Activated CD4-positive, CD25-positive, alpha-beta regulatory T cell treated with anti-CD3 and anti-CD28 coated beads, Interleukin-2, amount 50 U/mL, for 16 hours (primary cell): ENCODE measurements at places on chromosomes 11 and 22.

DNA sequence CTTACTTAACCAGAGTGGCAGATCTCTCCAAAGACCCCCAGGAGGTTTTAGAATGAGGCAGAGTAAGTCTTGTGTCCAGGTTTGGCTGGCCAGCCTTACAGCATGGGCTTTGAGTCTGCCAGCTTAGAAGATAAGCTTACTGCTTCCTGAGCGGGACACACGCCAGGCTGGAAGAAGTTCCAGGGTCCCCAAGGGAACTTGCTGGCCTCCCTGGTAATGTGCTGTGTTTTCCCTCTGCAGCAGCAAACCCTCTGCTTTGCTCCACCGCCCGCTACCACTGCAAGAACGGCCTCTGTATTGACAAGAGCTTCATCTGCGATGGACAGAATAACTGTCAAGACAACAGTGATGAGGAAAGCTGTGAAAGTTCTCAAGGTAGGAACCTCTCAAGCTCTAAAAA, 154.2 kb downstream of the LDLRAD3 start:
- no peak for DNase-seq

DNA sequence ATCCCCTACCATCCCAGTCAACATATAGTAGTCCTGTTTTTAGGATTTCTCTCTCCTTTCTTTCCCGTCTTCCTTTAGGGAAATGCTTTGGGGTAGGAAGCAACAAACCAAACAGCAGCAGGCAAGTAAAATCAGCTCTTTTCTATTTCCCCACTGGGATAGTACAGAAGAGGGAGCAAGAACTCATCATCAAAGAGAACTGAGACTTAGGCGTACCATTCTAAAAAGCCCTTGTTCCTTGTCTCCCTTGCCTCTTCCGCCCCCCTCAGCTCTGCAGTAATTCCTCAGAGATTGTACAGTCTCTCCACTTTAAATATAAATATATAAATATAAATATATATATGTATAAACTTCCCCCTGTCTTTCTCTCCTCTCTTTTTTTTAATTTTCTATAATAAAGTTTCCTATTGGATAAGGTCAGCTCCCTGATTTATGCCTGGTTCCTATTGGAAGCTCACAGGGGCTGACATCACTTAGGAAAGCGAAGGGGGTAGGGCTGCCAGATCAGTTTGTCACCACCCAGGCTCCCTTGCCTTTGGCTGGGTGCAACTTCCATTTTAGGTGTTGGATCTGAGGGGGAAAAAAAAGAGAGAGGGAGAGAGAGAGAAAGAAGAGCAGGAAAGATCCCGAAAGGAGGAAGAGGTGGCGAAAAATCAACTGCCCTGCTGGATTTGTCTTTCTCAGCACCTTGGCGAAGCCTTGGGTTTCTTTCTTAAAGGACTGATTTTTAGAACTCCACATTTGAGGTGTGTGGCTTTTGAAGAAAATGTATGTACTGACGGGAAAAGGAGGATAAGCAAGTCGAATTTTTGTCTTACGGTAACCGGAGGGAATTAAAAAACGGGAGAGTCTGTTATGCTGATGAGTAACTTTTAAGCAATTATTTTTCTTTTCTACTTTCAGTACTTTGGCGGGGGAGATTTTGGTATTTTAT, at the start of gene CTNND1:
Gene CTNND1 (plus strand): TSS at position 502 of the 934 bp plus-strand sequence. CDS start 29,677 bp downstream, outside the sequence.
- DNase-seq: no peak

DNA sequence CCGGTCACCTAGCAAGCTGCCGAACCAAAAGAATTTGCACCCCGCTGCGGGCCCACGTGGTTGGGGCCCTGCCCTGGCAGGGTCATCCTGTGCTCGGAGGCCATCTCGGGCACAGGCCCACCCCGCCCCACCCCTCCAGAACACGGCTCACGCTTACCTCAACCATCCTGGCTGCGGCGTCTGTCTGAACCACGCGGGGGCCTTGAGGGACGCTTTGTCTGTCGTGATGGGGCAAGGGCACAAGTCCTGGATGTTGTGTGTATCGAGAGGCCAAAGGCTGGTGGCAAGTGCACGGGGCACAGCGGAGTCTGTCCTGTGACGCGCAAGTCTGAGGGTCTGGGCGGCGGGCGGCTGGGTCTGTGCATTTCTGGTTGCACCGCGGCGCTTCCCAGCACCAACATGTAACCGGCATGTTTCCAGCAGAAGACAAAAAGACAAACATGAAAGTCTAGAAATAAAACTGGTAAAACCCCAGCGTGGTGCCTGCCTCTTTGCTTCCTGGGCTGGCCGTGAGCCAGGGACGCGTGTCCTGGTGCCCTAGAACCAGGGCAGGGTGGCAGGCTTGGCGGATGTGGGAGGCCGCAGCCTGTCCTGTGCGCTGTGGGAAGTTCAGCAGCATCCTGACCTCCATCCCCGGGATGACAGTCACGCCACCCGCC, 13.2 kb downstream of the CCND1 start:
- no peak for DNase-seq

- no peak for DNase-seq
Observed at GRCh38 chr22:48239461-48240147, 1477.2 kb downstream of the TBC1D22A start.

DNA sequence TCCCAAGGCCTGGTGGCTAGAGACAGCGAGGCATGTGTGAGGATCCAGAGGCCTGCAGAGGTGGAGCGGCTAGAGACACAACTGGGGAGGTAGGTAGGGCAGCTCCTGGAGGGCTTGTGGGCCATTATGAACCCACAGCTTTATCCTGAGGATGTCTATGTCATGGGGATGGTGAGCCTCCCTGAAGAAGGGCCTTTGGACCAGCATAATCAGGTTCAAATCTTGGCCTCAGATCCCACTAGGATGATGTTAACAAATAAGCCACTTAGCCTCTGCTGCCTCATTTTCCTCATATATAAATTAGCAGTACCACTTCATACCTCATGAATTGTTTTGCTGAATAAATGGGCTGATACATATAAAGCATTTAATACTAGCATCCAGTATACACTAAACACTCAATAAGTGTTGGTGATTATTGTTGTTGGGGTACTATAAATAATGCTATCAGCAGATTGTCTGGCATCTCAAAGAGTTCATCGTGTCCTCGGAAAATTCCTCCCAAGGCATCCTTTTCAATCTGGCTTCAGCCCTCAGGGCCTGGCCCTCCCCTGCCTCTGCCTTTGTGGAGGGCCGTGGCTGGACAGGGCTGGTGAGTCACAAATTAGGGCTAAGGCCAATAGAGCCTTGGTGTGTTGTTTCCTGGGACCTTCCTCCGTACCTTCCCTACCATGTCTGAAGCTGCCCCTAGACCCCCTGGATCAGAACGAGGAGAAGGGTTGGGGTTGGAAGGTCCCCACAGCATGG, 30.9 kb upstream of the LRRC32 start:
- DNase-seq: no peak

GRCh38 chr11:19687392-19687791, 25.2 kb upstream of the NAV2 start:
- no peak for DNase-seq

- DNase-seq: no peak
Observed at GRCh38 chr11:111707039-111707690, 59.0 kb downstream of the PPP2R1B start.

- no peak for DNase-seq
Observed at GRCh38 chr11:15754221-15754620, 602.1 kb downstream of the SOX6 start.

DNA sequence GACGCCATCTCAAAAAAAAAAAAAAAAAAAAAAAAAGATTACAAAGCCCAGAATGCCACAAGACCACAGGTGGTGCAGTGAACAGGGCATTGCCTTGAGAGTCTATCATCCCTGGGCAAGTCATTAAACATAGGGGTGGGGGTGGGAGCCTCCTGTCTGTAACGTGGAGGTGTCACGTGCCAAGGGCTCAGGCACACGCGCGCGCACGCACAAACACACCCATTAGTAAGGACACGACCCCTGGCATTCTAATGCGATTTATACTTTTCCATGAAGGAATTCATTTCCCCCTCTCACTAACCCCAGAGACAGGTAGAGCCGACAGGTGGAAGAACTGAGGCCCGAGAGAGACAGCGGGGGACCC, 5.8 kb upstream of the GCAT start:
- DNase-seq: no peak

DNA sequence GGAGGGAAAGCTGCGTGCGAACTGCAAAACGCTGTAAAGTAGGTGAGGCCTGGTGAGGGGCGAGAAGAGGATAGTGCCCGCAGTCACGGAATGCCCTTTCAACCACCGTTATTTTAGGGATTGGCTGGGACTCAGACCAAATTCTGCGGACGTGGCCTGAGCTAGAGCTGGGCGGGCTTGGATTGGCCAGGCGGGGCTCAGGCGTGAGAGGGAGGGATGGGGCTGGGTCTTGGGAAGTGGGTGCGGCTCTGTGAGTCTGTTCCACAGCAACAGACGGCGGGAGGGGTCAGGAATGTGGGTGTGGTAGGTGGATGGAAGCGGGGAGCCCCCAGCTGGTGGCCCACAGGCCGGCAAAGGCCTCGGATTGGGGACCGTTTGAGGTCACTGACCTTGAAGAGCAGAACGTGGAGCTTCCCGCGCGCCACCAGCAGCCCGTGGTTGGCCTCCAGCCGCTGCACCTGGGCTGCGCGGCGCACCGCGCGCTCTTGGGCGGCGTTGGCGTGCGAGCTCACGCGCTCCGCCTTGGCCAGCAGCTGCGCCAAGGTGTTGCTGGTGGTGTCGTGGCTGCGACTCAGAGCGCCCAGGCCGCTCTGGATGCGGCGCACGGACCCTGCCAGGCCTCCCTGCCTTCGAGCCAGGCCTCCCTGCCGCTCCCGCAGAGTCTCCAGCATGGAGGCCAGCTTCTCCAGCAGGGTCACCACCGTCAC, 444 bp downstream of the CAVIN3 start:
- no peak for DNase-seq

DNA sequence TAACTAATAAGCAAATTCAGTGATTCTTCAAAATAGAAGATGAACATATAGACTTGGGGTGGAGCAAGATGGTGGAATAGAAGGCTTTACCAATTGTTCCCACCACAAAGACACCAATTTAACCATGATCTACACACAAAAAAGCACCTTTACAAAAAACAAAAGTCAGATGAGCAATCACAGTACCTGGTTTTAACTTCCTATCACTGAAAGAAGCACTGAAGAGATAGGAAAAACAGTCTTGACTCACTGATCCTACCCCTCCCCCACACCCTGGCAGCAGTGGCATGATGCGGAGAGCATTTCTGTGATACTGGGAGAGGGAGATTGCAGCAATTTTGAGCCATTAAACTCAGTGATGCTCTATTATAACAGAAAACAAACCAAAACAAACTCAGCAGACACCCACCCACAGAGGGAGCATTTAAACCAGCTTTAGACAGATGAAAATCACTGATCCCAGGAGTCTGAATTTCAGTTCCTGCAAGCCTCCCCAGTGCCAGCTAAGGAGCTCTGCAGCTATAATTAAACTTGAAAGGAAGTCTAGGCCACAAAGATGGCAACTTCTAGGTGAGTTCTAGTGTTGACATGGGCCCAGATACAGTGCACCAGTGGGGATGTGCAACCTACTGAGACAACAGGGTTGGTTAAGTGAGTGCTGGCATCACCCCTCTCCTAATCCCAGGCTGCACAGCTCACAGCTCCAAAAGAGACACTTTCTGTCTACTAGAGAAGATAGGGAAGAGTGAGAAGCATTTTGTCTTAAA, 161.8 kb upstream of the GRIA4 start:
- DNase-seq: no peak

- DNase-seq: no peak
Observed at GRCh38 chr11:69348414-69349235, 54.7 kb downstream of the MYEOV start.

GRCh38 chr11:102357116-102357515, 10.1 kb downstream of the BIRC2 start:
- DNase-seq: no peak

- DNase-seq: no peak
Observed at GRCh38 chr11:9953994-9954626, 290.2 kb downstream of the SWAP70 start.

- no peak for DNase-seq
Observed at GRCh38 chr11:20912922-20913512, 243.6 kb downstream of the NELL1 start.

DNA sequence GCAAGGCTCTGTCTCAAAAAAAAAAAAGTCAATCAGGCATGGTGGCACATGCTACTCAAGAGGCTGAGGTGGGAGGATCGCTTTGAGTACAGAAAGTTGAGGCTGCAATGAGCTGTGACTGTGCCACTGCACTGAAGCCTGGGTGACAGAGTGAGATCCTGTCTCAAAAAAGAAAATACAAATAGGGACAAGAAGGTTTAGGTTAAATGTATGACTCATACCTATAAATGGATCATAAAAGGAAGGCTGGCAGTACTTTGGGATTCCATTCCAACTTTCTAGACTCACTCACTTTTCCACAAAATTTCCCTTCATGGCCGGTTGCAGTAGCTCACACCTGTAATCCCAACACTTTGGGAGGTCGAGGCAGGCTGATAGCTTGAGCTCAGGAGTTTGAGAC, 25.6 kb upstream of the OSBP start:
- DNase-seq: no peak

- DNase-seq: no peak
Observed at GRCh38 chr11:44029977-44030911, 17.5 kb upstream of the ACCSL start.

GRCh38 chr11:124961972-124962609, 8.1 kb downstream of the CCDC15 start:
- no peak for DNase-seq

- no peak for DNase-seq
Observed at GRCh38 chr11:1522081-1522424, 35.5 kb upstream of the MOB2 start.

- no peak for DNase-seq
Observed at GRCh38 chr11:9042488-9042887, 38.7 kb upstream of the NRIP3 start.

GRCh38 chr11:26717771-26718170, 4.1 kb downstream of the SLC5A12 start:
- DNase-seq: no peak

DNA sequence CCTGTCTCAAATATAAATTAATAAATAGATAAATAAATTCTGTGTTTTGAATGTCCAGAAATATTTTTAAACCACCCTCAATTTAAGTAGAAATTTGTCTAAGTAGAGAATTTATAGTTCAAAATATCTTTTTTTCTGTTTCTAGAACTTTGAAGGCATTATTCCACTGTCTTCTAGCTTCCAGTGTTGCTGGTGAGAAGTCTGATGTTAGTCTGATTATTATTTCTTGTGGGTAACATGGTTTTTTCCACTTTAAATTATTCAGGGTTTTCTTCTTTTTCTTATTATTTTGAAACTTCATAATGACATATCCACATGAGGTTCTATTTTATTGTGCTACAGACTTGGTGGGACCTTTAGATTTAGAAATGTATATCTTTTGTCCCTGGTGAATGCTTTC, 46.4 kb upstream of the HEPHL1 start:
- no peak for DNase-seq
